ENCODE measurements at places on chromosomes 7 and 10.

- DNase-seq: no peak
These were observed 148.7 kb upstream of the MKI67 start for GRCh38 chr10:128274938-128275337.

DNA sequence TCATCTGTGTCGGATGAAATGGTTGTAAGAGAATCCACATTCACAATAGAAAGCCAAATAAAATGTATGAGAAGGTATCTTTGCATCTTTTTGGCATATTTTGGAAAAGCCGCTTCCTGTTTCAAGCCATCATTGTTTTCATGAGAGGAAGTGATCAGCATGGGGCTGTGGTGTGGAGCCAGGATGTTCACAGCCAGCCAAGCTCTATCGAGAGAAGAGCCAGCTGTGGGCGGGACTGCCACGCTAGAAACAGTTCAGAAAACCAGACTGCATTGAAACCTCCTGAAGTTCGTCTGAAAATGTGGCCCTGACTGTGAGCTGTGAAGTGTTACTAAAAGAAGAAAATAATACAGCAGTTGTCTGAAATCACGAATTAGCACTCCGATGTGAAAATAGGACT is 21.2 kb upstream of the NPS start:
- no peak for DNase-seq

DNA sequence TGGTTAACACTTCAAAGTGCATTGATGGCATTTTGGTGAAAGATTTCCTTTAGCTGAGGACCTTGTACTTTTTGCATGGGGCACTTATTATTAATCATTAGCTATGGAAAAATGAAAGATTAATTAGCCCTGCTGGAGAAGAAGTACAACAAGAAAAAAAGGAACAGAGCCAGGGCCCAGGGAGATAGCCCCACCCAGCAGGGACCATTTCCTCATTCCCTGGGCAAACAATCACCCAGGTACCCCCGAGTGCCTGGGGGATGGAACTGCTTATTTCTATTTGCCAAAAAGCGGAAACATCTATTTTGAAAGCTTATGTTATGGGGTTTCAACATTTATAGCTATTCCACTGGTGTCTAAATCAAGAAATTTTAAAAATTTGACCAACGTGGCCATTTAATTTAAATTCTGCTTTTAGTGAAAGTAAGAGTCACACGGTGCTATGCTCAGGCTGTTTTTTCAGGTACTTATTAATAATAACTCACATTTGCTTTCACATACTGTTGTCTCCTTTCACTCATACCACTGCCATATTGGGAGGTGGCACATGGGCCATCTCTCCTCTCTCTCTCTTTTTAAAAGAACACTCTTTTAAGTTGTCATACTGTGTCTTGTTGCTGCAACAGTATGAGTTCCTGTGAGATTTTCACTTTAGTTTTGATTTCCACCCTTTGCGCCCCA is 143.6 kb upstream of the KIF5B start:
- no peak for DNase-seq

DNA sequence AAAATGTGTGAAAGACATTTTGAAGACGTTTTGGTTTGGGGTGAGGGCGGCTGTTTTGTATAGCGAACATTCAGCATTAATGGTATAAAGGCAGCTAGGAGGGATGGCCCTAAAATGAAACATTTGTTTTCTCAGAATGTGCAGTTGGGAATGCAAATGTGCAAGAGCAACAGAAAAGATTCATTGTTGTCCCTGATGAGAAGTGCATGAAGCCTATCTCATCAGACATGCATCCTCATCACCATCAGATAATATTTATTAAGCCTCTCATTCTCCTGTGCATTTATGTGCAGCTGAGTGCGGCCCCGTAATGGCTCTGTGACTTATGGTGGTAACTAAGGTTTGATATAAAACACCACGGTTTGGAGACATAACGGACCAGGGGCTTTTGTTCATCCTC is 199.5 kb downstream of the GFRA1 start:
- no peak for DNase-seq

- no peak for DNase-seq
These were observed 139.6 kb upstream of the GPR26 start for GRCh38 chr10:123526356-123527064.

- no peak for DNase-seq
These were observed 14.5 kb upstream of the THSD7A start for GRCh38 chr7:11846361-11846955.

GRCh38 chr10:90959826-90960225 is 38.9 kb upstream of the ANKRD1 start:
- no peak for DNase-seq

GRCh38 chr10:102801496-102801895 is 35.7 kb downstream of the CYP17A1 start:
- no peak for DNase-seq

DNA sequence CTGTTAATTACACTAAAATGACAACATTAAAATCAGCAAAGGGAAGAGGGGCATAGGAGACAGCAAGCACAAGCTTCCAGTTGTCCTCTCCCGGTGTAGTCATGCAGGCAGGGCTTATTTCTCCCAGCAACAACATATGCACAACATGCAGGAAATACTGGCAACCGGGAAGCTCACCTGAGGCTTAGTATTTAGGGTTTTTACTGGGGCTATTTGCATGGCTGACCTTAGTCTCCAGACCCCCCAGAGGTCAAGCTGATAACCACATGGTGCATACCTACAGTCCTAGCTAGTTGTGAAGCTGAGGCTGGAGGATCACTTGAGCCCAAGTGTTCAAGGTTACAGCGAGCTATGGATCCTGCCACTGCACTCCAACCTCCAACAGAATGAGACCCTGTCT is 12.8 kb upstream of the JMJD1C start:
- DNase-seq: no peak

DNA sequence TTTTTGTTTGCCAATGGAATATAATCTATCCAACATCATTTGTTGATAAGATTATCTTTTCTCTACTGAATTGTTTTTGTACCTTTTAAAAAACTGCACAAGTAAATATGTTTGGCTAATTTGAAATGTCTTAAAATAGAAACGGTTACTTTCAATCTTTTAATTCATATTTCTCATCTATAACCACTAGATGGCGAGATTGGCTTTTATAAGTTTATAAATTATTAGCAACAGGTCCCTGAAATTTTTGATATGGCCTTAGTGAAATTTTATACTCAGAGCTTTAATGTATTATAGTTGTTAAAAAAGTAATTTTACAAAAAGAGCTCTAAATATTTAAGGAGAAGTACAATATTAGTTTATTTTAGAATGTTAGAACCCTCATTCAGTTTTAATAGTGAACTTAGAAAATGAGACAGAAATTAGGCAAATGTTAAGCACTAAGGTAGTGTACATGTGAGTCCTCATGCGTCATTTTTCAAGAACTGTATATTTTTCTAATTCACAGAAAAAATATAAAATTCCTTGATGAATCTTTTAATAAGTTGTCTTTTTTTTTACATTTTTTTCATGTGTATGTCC is 592.5 kb downstream of the ARL4A start:
- DNase-seq: no peak

GRCh38 chr10:74937266-74937856 is 111.0 kb downstream of the KAT6B start:
- DNase-seq: no peak

DNA sequence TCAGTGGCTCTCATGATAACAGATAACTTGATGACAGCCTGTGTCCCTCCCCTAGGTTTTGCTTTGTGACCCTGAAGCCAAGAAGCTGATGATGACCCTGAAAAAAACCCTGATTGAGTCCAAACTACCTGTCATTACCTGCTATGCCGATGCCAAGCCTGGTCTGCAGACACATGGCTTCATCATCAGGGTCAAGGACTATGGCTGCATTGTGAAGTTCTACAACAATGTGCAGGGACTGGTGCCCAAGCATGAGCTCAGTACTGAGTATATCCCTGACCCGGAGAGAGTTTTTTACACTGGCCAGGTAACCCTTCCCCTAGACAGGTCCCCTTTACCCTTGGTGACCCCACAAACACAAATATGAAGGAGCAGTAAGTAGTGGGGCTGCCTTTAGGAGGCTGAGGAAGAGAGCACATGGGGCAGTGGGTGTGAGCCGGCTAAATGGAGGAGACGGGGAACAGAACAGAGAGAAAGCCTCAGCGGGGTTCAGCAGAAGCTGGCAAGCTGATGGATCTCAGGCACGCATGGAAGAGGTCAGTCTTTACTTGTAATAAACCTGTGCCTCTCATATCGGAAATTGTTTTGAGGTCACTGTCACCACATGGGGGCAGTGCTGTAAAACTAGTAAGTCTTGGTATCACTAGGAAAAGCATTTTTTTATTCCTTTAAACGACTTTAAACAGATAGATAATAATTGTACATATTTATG is 20.2 kb downstream of the PDCD11 start:
- no peak for DNase-seq

DNA sequence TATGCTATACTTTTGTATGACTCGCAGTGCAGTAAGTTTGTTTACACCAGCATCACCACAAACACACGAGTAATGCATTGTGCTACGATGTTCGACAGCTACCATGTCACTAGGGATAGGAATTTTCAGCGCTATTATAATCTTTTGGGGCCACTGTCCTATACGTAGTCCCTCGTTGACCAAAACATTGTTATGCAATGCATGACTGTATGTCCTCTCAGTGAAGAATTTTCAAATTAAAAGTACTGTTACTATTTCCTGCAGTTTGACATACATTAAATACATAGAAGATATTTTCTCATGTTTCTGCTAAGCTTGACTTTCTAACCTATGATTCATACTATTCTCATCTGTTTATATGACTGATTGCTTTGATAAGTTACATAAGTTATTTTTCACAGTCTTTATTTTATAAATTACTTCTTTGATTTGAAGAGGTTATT is 203.6 kb downstream of the VTI1A start:
- no peak for DNase-seq

GRCh38 chr7:75042286-75042685 is 31.3 kb downstream of the RCC1L start:
- DNase-seq: no peak

GRCh38 chr7:22231806-22232205 is 125.1 kb downstream of the RAPGEF5 start:
- no peak for DNase-seq

- DNase-seq: no peak
These were observed 451.0 kb upstream of the ADARB2 start for GRCh38 chr10:2188371-2188770.

DNA sequence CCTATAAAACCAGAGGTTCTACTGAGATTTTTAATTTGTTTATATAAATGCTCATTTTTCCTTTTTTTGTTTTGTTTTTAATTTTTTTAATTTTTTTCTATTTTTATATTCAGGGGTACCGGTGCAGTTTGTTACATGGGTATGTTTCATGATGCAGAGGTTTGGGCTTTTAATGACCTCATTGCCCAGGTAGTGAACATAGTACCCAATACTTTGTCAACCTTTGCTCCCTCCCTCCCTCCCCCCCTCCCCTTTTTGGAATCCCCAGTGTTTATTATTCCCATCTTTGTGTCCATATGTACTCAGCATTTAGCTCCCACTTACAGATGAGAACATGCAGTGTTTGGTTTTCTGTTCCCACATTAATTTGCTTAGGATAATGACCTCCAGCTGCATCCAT is 94.4 kb upstream of the NEBL start:
- DNase-seq: no peak

- DNase-seq: no peak
These were observed 77.9 kb downstream of the HIPK2 start for GRCh38 chr7:139699640-139700504.

DNA sequence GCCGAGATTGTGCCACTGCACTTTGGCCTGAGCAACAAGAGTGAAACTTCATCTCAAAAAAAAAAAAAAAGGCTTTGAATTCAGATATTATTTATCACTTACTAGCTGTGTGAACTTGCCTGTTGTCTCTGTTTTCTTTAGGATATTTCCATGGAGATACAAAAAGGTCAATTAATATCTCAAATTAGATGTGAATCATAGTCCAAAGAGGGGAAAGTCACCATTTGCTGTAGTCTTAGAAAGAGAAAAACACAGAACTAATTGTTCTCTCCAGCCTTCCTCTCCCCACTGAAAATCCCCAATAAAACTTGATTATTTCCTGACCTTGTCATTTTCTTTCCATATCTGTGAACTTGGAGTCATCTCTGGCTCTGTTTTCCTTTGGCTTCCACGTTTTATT is 21.2 kb downstream of the HEPACAM2 start:
- DNase-seq: no peak

Measured in stimulated activated CD4-positive, alpha-beta T cell treated with anti-CD3 and anti-CD28 coated beads, Interleukin-15, amount 100 ng/mL, for 1 hour (primary cell).